ENCODE measurements at places on chromosomes 16 and 17. TPM values are rescaled to one million over a fixed set of nuclear protein-coding genes. Genes with fewer than 3 reads are reported as not detected.

GRCh38 chr17:75241143-75241430 lies 20.3 kb downstream of the GGA3 start:
- H3K4me1 ChIP-seq = no peaks in the 10 kb centered on the region
- H3K36me3 ChIP-seq = peaks cover 27% of the 10 kb centered on the region
- no peak overlapping the region for H3K27ac ChIP-seq
- no peaks in the 10 kb centered on the region for H3K27me3 ChIP-seq
- H3K4me3 ChIP-seq = no peak overlapping the region

DNA sequence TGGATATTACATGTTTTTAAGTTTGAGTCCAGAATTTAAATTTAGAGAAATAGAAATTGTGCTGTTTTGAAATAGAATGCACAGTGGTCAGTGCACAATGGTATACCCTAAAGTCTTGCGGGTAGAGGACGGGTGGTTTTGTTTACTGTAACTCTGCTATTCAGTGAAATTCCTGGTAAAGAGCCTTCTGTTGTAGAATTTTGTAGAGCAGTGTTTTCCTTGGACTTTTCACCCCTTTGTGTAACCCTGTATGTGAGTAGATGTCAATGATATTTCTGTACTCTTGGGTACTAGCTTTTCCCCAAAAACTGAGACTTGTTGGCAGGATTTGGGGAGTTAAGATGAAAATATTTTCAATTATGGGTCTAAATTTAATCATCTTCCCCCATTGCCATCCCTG lies 19.5 kb downstream of the IST1 start:
- DNase-seq = no peak
- H3K4me3 ChIP-seq = no peak overlapping the region
- H3K27me3 ChIP-seq = no peaks in the 10 kb centered on the region

The GDPD1 gene
- 2.0 TPM for polyA plus RNA-seq

- no peaks in the 10 kb centered on the region for H3K27me3 ChIP-seq
- no peak for DNase-seq
- H3K27ac ChIP-seq = no peak overlapping the region
- H3K4me1 ChIP-seq = no peaks in the 10 kb centered on the region
These were observed 116.4 kb upstream of the ZNF750 start for GRCh38 chr17:82956146-82956725.

GRCh38 chr17:80675438-80676095 lies 130.9 kb downstream of the RPTOR start:
- H3K36me3 ChIP-seq = no peaks in the 10 kb centered on the region
- no peak overlapping the region for H3K4me3 ChIP-seq
- no peak for DNase-seq
- no peaks in the 10 kb centered on the region for H3K4me1 ChIP-seq

The TAT gene
- polyA plus RNA-seq = 0.03 TPM

GRCh38 chr16:1985466-1986150 lies 1.6 kb downstream of the GFER start:
- peaks cover 24% of the 10 kb centered on the region for H3K4me1 ChIP-seq
- no peak overlapping the region for H3K27ac ChIP-seq
- peaks cover 36% of the 10 kb centered on the region for H3K27me3 ChIP-seq
- DNase-seq = no peak
- H3K36me3 ChIP-seq = peaks cover 4% of the 10 kb centered on the region
- peak overlapping the region; percentile 96 for H3K4me3 ChIP-seq

GRCh38 chr17:37107406-37108083 lies 158.8 kb downstream of the AATF start:
- H3K27me3 ChIP-seq = no peaks in the 10 kb centered on the region
- H3K27ac ChIP-seq = peak overlapping the region; percentile 62
- H3K36me3 ChIP-seq = peaks cover 13% of the 10 kb centered on the region
- H3K4me3 ChIP-seq = no peak overlapping the region
- H3K4me1 ChIP-seq = peaks cover 20% of the 10 kb centered on the region
- no peak for DNase-seq

The ZFPM1 gene
- 1.4 TPM for polyA plus RNA-seq

The CCL14 gene
- not detected for polyA plus RNA-seq

DNA sequence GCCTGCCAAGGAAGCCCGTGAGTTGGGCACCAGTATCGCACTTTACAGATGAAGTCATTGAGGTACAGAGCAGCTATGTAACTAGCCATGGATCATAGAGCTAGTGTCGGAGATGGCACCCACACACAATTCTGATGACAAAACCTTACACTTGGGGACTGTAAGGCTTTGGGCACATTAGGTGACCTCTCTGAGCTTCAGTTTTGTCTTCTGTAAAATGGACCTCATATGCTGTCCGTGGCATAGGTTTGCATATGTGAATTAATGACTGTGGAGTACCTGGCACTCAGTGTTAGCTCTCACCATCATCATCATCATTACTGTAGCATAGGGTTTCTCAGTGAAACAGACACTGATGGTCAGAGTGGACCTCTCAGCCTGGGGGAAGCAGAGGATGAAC lies 50.3 kb downstream of the CMIP start:
- H3K36me3 ChIP-seq = no peaks in the 10 kb centered on the region
- no peaks in the 10 kb centered on the region for H3K27me3 ChIP-seq
- peaks cover 7% of the 10 kb centered on the region for H3K4me1 ChIP-seq
- DNase-seq = no peak

The ZC3H7A gene
- 32.0 TPM for polyA plus RNA-seq

- peaks cover 41% of the 10 kb centered on the region for H3K27me3 ChIP-seq
- H3K36me3 ChIP-seq = no peaks in the 10 kb centered on the region
- H3K27ac ChIP-seq = no peak overlapping the region
- no peak overlapping the region for H3K4me3 ChIP-seq
- H3K4me1 ChIP-seq = peaks cover 7% of the 10 kb centered on the region
- DNase-seq = no peak
These were observed 153.4 kb upstream of the GSE1 start for GRCh38 chr16:85459529-85460251.

DNA sequence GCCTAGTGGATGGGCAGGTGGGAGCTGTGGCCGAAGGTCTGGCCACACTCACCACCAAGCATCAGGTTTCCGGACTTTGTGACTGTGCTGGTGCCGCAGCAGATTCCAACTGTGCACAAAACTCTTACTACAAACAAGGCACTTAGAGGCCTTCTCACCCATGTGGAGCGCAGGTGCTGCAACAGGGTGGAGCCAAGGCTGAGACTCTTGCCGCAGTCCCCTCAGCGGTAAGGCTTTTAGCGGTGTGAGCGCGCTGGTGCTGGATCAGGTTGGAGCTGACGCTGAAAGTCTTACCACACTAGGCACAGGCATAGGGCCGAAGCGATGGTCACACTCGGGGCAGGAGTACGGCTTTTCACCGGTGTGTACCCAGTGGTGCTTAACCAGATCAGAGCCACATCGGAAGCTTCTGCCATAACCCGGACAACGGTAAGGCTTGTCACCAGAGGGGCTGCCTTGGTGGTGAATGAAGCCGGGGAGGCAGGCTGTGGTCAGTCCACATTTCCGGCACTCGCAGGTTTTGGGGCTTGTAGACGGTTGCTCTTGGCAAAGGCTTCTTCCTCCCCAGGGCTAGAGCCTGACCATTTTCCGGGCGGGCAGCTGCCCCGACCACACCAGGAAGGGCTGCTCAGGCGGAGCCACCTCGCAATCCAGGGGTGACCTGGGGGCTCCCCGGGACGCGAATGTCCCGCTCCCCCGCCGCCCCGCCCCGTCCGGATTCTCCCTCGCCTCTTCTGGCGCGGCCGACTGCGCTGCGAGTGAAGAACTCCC lies 1.0 kb upstream of the ARMC5 start:
- H3K4me1 ChIP-seq = peaks cover 21% of the 10 kb centered on the region
- no peaks in the 10 kb centered on the region for H3K27me3 ChIP-seq
- no peak for DNase-seq
- H3K27ac ChIP-seq = peak overlapping the region; percentile 99

GRCh38 chr17:3888343-3889171 lies 4.3 kb downstream of the CAMKK1 start:
- H3K4me3 ChIP-seq = no peak overlapping the region
- DNase-seq = peak; percentile 70
- peaks cover 4% of the 10 kb centered on the region for H3K4me1 ChIP-seq
- H3K27me3 ChIP-seq = no peaks in the 10 kb centered on the region
- no peak overlapping the region for H3K27ac ChIP-seq

The CD300LB gene
- not detected for polyA plus RNA-seq

DNA sequence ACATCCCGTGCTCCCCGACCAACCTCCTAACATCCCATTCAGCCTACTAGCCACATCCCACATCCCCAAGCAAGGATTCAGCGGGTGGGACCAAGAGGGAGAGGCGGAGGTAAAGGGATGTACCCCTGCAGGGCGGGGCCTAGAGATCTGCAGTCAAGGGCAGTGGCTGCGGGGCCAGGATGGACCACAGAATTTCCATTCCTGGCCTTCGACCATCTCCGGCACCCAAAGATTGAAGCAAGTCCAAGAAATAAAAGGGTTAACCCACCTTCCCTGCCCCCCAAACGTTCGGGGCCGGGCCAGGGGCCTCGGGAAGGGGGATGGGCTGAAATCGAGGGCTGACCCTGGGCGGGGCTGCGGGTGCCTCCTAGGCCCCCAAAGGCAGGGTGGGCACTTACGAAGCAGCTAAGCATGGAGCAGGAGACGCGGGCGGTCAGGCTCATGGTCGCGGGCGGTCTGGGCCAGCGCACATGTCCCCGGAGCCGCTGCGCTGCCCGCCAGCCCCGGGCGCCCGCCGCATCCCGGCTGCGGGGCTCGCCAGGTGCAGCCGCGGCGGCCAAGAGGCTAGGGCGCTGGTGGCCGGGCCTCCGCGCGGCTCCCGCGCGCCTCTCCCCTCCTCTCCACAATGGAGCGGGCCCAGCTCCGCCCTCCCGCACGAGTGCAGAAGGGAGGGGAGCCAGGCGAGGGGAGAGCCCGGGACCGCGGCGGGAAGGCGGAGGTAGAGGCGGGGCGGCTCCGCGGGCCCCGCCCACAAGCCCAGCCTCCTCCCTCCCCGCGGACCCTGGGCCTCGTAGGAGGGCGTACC lies at the start of gene MTMR4:
Gene MTMR4, minus strand, starts transcription at position 674 of the 805 bp plus-strand sequence. Its CDS starts 231 bp downstream, at position 443.
- peak within 1 kb of the TSS; percentile 75 for H3K4me3 ChIP-seq
- H3K27me3 ChIP-seq = no peaks in the 10 kb centered on the region
- peak within 1 kb of the TSS; percentile 85 for H3K27ac ChIP-seq
- H3K4me1 ChIP-seq = peaks cover 3% of the 10 kb centered on the region
- peak; percentile 90 for DNase-seq

- no peaks in the 10 kb centered on the region for H3K36me3 ChIP-seq
- no peaks in the 10 kb centered on the region for H3K4me1 ChIP-seq
- H3K27me3 ChIP-seq = peaks cover 3% of the 10 kb centered on the region
- H3K4me3 ChIP-seq = no peak overlapping the region
- no peak overlapping the region for H3K27ac ChIP-seq
- DNase-seq = no peak
These were observed 22.3 kb upstream of the NAGS start for GRCh38 chr17:43982171-43982570.

DNA sequence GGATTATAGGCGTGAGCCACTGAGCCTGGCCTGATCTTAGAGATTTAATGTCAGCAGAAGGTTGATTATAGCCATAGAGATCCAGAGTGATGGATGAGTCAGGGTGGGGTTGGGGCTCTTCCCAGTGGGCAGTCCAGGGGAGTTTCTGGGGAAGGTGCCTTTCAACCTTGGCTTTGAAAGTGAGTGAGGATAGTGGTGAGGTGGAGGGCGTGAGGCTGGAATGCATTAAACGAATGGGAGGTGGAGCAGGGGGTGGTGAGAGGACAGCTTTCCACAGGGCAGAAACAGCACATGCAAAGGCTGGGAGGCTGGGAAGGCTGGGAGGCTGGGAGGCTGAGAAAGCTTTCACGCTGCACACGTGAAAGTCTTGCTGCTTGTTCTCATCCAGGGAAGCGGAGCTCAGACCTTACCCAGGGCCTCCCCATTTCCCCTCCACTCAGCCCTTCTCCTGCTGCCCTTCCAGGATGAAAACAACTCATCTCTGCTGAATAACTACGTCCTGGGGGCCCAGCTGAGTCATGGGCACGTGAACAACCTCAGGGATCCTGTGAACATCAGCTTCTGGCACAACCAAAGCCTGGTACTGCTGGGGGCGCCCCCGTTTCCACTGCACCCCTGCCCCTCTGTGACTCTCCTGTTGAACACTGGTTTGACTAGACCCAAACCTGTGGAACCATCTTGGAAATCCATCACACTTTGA lies 22.3 kb downstream of the ADGRG5 start:
- no peak for DNase-seq
- no peaks in the 10 kb centered on the region for H3K4me1 ChIP-seq
- peaks cover 18% of the 10 kb centered on the region for H3K36me3 ChIP-seq
- no peak overlapping the region for H3K4me3 ChIP-seq
- H3K27me3 ChIP-seq = no peaks in the 10 kb centered on the region
- H3K27ac ChIP-seq = no peak overlapping the region

The ZNF688 gene
- polyA plus RNA-seq = 6.3 TPM

The RAB11FIP4 gene
- polyA plus RNA-seq = 21.7 TPM

DNA sequence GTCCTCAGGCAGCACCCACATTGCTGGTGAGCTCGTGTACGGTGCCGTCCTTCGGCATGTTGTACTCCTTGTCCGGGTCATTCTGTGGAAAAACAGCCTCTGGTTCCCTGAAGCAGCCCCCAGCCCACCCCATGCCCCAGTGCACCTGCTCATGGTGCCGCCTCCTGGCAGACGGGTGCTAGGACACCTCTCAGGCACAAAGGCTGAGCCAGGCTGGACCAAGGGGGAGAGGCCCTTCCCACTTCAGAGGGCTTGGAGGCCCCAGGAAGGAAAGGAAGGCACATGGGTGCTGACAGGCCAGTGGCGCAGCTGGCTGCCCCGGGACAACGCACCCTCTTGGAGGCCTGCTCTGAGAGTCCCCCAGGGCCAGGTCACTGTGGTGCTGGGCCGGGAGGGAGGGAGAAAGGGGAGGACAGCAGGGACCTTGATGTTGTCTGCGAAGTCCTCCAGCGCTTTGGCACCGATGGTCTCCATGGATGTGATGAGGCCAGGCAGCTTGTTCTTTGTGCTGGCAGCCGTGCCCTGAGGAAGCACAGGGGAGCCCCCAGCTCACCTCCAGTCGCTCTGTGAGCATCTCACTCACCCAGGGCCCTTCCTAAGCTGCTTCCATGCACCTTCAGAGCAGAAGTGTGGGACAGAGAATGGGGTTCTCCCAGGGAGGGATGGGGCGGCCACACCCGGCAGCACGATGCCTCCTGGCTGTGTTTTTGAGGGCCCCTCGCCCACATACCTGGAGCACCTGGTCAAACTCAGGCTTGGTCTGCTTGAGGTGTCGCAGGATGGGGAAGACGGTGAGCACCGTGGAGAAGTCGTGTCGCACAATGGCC lies 9.3 kb downstream of the ZACN start:
- DNase-seq = no peak
- peaks cover 63% of the 10 kb centered on the region for H3K36me3 ChIP-seq
- H3K4me1 ChIP-seq = no peaks in the 10 kb centered on the region

The CHST6 gene
- polyA plus RNA-seq = 18.2 TPM

DNA sequence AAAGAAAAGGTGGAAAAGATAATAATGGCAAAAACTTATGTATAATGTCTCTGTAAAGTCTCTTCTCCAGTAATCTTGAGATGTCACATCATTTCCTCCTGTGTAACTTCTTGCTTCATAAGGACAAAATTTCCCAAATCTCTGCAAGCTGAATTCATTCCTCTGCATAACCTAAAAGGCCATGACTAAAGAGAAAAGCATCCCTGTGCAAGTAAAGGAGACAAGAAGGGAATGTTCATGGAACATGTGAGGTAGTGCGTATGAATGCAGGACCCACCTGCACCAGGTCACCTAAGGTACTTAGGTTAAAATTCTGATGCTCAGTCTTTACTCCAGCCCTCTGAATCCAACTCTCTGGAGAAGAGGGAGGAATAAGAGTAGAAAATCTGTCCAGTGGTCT lies 46.9 kb upstream of the NLK start:
- no peaks in the 10 kb centered on the region for H3K36me3 ChIP-seq
- no peak overlapping the region for H3K27ac ChIP-seq
- H3K27me3 ChIP-seq = no peaks in the 10 kb centered on the region
- H3K4me1 ChIP-seq = no peaks in the 10 kb centered on the region
- H3K4me3 ChIP-seq = no peak overlapping the region

GRCh38 chr16:87806261-87806640 lies 40.5 kb upstream of the KLHDC4 start:
- no peaks in the 10 kb centered on the region for H3K36me3 ChIP-seq
- no peak for DNase-seq
- H3K4me3 ChIP-seq = no peak overlapping the region
- H3K4me1 ChIP-seq = peaks cover 14% of the 10 kb centered on the region
- no peak overlapping the region for H3K27ac ChIP-seq

All from H1 (cell line).